ENCODE measurements at places on chromosomes 2 and 18.

DNA sequence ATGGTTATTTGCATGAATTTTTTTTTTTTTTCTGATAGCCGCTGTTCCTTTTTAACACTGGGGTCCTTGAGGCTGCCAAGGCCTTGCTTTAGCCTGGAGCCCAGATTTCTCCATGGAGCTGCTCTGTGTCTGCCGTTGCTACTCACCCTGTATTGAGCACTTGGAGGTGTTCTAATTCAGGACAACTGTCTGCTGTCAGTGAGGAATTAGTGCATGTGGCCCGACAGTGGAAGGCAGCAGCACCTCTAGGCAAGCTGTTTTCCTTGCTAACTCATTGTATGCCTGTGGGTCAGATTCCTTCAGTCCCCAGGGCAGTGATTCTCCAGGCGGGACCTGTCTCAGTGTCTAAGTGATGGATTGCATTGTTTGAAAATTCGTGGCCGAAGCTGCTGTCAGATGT is 147.7 kb upstream of the DPP10 start:
- no peak for DNase-seq

- DNase-seq: no peak
Measured at GRCh38 chr2:59752512-59752911, 800.9 kb downstream of the BCL11A start.

GRCh38 chr2:88831792-88832248 is 140.3 kb downstream of the RPIA start:
- peak; percentile 73 for DNase-seq

DNA sequence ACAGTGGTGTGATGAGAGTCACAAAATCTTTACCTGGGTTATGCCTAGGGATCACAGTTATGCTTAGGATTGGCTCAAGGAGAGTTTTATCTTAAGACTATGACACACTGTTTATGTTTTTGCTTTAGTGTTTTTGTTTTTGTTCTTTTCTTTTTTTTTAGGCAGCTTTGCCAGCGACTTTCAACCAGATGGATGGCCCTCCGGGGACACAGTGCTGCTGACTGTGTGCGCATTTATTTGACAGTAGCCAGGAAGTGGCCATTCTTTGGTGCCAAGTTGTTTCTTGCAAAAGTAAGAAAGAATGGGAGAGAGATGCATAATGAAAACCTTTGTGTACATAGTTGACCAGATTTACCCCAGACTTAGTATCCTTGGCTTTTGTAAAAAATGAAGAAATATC is 15.1 kb upstream of the DYNC2LI1 start:
- DNase-seq: no peak

DNA sequence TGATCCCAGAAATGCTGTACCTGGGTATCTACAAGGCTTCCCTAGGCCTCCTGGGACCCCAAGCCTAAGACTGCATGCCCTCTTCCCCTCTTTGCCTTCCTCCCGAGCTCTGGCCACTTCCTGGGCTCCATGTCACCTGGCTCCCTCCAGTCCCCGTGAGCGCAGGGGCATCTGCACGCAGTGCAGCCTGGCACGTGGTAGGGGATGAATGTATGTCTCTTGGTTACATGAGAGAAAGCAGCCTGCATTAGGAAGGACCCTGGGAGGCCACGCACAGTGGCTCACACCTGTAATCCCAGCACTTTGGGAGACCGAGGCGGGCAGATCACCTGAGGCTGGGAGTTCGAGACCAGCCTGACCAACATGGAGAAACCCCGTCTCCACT is 15.8 kb downstream of the PASK start:
- no peak for DNase-seq

DNA sequence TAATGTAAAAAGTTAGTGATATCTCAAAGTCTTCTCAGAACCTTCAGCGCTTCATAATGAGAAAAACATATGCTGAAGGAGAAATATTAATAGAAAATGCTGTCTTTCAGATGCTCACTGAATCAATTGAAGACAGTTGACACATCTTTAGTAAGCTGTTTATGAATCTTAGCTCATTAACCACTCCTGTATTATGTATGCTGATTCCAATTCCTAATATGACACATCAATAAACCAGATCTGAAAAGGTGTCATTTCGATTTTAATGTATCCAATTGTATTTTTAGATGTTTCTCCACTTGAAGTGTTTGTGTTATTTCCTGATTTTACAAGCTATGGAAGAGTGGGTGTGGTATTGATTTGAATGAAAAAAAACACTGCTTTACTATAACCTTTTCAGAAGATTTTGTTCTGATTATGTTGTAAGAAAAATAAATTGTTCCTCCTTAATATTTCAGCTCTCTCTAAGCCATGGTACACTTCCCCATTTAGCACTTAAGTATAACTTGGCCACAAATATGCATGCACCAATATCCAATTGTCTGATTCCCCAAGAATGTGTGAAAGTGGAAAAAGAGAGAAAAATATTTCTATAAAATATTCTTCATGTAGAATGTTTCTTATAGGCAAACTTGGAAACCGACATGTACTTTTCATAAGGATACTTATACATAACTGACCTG is 569.8 kb downstream of the ARHGAP15 start:
- DNase-seq: no peak

- DNase-seq: no peak
Measured at GRCh38 chr18:47490882-47491281, 239.4 kb upstream of the SKOR2 start.

DNA sequence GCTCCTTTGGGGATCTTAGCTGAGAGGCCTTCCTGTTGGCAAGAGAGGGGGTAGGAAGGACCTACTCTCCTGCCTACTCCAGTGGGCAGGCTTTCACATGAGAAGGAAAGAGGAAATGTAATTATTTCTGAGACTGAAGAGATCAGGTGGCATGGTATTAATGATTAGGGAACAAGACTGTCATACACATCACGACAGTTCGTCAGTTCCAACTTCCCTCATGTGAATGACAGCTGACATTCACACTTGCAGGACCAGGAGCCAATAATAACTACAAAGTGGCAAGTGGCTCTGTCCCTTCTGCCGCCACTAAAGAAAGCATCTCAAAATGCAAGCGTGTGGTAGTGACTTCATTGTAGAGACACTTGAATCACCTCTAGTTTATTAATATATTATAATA is 90.0 kb downstream of the ZCCHC2 start:
- DNase-seq: no peak

DNA sequence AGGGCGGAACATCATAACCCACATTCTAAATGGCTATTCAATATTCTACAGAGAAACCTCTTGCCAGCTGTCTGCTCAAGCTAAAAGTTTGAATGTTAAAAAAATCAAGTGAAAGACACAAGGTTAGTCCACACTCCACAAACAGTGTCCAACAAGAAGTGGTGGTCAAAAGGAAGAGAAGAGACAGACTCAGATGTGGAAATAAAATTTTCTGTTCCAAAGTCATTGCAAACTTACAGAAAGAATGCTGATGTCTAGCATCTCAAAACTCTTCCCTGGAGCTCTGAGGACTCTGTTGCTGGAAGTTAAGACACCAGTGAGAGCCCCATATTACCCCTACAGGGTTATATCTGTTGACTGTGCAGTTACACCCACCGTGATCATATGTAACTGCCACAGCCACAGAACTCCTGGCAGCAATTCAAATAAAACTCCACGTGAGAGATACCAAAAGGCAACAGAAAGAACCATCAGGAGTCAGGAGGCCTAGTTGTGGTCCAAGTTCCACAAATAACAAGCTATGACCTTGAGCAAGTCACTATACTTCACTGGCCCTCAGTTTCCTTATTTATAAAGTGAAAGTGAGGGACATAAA is 60.9 kb downstream of the AAK1 start:
- DNase-seq: peak; percentile 47

DNA sequence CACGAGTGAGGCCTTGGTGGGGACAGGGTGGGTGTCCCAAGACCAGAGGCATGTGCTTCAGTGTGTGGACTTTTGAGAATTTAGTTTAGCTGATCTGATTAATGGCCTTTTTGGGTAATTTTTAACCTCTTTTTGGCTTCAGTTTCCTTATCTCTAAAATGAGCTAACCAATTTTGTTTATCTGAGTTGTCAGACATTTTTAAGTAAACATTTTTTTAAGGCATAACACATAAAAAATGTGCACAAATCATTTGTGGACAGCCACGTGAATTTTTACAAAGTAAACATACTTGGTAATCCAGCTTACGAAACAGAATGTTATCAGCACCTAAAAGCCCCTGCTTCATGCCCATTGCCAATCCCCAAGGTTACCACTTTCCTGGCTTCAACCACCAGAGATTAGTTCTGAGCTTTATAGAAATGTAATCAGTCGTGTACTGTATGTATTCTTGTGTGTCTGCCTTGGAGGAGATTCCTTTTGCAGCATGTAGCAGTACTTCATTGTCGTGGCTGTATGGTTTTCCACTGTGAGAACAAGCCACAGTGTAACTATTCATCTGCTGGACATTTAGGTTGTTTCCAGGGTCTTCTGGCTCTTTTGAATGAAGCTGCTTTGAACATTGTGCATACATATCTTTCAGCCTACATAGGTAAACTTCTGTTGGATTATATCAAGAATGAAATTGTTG is 8.4 kb upstream of the INO80C start:
- DNase-seq: no peak

GRCh38 chr18:55833543-55833942 is 245.6 kb upstream of the TCF4 start:
- DNase-seq: no peak

DNA sequence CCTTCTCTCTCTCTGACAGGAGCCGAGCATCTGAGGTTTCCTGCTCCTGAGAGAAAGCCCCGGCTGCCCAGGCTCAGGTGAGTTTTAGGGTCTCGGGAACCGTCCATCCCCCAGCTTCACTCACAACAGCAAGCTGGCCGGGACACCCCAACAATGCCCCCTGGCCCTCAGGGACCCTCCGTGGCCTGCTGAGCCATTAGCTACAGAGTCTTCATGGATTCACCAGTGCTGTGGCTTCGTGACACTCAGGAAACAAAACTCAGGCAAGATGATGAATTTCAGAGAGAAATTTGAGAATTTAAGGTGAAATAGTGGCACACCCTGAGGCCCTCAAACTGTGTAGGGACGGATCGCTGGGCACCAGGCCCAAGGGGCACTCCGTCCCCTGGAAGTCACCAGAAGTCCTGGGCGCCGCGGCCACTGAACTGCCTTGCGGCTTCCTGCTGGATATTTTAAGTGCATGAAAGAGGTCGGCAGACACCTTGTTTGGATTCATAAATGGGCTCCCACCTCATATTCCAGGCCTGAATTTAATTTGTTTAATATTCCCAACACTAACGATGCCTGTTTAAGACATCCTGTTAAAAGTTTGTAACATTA is 368.3 kb upstream of the SALL3 start:
- DNase-seq: no peak

- no peak for DNase-seq
Measured at GRCh38 chr2:78476619-78477229, 548.8 kb upstream of the REG3G start.

GRCh38 chr18:54254265-54254758 is 15.0 kb upstream of the POLI start:
- no peak for DNase-seq

DNA sequence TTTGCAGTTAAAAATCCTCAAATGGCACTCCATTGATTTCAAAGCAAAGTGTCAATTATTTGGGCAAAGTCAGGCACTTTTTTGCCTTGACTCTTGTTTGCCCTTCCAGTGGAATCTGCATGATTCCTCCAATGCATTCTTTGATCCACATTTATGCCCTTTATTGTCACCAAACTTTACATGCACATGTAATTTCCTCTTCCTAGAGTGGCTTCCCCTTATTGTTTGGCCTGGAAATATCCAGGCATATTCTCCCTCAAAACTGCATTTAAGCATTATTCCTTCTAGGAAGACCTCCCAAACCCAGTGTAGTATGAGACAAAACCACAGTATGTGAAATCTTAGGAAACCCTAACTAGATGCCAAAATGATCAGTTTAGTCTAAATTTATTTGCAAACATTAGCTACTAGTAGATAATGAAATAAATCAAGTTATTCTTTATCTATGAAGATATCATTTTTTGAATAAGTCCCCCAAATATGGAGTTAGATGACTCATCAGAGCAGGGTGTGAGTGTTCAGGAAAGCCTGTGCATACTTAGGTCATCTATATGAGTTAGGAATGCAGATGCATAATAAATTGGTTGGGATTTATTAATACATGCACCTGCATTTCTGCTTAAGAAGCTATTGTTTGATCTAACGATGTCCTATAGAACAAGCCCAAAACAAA is 433.3 kb upstream of the TCF4 start:
- DNase-seq: no peak

DNA sequence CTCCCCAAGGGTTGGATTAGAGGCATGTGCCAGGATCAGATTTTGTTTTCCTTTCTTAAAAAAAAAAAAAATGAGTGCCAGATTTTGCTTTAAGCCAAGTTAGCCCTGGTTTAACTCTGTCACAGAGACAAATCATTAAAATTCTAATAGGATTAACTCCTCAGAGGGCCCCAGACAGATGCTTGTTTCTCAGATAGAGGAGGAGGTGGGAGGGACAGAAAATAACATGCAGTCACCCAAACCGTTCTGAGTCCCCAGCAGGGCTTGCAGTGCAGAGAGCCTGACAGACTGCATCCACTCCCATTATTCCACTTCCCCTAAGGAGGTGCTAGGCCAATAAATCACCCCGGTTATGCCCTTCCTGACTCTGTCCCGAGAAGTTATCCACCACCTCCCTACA is 6.3 kb upstream of the PROKR1 start:
- no peak for DNase-seq

DNA sequence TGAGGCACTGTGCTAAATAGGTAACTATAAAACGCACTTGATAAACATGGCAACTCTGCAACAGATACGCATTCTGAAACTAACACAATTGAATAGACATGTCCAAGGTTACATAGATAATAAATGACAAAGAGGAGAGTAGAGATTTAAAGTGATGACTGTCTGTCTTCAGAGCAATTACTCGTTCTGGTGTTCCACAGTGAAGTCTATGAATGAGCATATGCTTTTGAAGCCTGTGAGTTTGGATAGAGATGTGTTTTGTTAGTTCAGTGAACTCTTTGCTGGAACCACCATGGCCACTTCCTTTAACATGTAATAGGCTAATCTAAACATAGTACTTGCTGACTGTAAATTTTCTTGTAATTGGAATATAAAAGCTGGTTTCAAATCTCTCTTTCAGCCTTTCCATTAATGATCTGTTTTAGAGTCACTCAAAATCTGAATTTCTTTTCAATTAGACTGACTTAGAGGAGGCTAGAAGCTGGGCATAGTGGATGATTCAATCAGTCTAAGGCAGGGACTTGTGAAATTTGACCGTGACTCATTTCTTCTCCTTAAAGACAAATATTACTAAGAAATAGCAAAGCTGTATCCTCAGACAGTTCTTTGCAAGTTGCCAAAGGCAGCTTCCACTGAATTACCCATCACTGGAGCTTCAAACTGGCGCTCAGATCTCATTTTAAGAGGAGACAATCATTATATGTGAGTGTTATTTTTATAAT is 1130.1 kb upstream of the CELF4 start:
- DNase-seq: no peak

- no peak for DNase-seq
Measured at GRCh38 chr2:106579750-106580197, 92.6 kb downstream of the CD8B2 start.

- no peak for DNase-seq
Measured at GRCh38 chr2:131801210-131801744, 273.6 kb downstream of the CCDC74A start.

- DNase-seq: peak; percentile 40
Measured at GRCh38 chr2:23916727-23917405, 10.1 kb downstream of the ATAD2B start.

GRCh38 chr18:21270453-21270852 is 28.4 kb downstream of the GREB1L start:
- DNase-seq: no peak

- peak; percentile 5 for DNase-seq
Measured at GRCh38 chr18:76264198-76264875, 230.7 kb downstream of the ZNF516 start.

- DNase-seq: no peak
Measured at GRCh38 chr2:52961403-52961802, 806.2 kb upstream of the CHAC2 start.

GRCh38 chr2:128949360-128949759 is 630.7 kb upstream of the HS6ST1 start:
- DNase-seq: no peak
